ENCODE measurements at places on chromosomes 7 and 10.

DNA sequence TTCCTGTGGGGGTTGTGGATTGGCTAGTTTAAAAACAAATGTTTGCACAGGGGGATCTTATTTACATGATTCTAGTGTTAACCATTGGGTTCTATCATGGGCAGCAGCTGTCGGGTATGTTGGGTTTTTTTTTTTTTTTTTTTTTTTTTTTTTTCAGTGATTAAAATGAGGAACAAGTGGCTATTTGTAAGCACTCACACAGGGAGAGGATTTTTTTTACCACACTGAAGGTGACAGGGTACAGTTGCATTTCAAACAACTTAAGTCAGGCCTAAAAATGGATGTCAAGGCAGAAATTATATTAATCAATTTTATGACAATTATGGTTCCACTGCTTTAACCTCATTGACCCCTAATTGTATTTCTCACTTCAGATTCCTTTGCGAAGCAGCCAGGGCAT, 92.8 kb downstream of the CD36 start:
- DNase-seq = no peak

DNA sequence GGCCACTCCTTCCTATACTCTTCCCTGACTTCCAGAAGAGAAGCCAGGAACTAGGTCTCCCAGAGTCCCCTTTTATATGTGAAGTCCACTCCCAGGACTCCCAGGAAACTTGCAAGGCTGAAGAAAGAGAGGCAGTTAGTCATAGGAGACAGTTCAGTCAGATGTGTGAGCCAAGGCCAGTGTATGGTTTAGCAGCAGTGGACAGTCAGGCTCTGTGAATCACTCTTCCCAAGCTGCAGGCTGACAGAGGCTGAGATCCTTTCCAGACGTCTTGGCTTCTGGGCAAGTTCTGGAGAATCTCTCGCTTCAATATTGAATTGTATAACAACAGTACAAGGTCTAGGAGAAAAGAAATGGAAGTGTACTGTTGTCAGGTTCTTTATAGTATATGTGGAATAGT, 26.9 kb downstream of the BLVRA start:
- DNase-seq = no peak

GRCh38 chr7:138992052-138992531, 10.9 kb upstream of the KIAA1549 start:
- DNase-seq = no peak

GRCh38 chr7:115449689-115450088, 527.8 kb downstream of the MDFIC start:
- no peak for DNase-seq

DNA sequence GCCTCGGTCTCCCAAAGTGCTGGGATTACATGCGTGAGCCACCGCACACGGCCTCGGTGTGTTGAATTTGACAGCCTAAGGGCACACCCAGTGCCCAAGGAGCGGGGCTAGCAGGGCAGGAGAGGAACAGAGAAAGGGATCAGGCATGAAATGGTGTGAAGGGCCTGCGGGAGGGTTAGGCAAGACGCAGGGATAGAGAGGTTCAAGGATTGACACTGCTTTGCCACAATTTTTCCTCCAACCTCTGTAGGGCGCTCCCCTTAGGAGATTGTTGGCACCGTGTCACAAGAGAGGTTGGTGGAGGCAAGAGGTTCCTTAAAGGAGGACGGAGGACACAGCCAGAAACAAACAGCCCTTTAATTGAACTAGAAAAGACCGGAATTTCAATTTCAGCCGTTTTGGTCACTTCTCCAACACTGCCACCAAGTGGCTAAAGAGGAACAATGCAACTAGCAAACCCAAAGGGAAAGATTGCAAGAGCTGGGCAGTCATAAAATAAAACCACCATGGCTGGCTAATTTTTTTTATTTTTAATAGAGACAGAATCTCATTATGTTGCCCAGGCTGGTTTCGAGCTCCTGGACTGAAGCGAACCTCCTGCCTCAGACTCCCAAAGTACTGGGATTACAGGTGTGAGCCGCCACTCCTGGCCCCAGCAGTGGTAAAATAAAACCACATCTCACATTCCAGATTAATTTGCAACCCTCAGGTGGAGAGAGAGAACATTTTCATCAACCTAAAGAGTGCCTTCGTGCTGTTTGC, 6.9 kb upstream of the CREB3L2 start:
- no peak for DNase-seq

DNA sequence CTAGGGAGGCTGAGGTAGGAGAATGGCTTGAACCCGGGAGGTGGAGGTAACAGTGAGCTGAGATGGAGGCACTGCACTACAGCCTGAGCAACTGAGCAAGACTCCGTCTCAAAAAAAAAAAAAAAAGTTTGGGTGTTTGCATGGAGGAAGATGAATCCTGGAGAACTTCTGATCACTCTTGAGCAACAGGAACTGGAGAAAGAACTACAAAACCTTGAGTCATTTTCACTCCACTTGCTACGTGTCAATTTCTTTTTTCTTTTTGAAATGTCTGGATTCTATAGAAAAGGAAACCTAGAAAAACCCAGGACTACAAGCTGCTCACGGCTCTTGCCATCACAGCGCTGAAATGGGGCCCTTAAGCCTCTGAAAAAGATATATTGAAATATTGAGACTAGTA, 189.6 kb upstream of the NRP1 start:
- DNase-seq = no peak

DNA sequence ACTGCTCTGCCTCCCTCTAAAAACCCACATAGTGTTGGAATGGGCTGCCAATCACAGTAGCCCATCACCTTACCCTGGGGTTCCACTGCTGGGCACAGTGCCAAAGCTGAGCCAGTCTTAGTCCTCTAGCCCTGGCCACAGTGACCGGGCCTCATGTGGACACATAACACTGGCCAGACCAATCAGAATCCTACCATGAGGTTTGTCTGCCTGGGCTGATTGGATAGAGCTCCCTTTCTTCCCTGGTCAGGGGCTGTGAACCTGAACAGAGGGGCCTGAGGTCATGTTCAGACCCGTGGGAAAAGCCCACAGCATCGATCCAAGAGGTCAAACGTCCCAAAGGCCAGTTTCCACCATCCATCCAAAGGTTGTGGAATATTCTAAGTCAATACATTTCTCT, 6.1 kb downstream of the DLG5 start:
- DNase-seq = no peak

GRCh38 chr7:86592185-86592584, 51.5 kb upstream of the GRM3 start:
- no peak for DNase-seq

DNA sequence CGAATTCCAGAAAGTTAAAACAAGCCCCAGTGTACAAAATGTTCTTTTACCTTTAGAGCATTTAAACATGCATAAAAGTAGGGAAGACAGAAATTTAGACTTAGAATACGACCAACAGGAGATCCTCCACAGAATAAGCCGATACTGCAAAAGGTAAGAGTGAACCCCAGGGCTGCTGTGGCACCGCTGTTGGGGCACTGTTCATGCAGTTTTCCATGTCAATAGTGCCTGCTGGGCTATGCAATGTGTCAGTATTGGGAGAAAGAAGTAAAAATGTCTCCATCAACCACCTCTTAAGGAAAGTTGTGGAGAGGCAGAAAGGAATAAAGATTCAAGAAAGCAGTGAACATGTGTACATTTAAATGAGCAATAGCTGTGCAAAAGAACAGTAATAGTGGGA, 326.5 kb upstream of the SEMA3C start:
- no peak for DNase-seq

DNA sequence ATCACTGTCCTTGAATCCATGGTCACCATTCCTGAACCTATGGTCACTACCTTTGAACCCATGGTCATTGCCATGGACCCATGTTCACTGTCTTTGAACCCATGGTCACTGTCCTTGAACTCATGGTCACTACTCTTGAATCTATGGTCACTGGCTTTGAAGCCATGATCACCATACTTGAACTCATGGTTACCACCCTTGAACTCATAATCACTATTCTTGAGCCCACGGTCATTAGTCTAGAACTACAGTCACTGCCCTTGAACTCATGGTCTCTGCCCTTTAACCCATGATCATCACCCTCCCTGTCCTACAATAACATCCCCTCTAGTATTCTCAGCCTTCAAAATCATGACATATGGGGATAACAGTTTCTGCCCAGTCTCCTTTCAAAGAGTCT, 270.5 kb downstream of the CXCL12 start:
- DNase-seq = no peak

GRCh38 chr10:122649903-122650302, 49.7 kb downstream of the C10orf120 start:
- DNase-seq = no peak

DNA sequence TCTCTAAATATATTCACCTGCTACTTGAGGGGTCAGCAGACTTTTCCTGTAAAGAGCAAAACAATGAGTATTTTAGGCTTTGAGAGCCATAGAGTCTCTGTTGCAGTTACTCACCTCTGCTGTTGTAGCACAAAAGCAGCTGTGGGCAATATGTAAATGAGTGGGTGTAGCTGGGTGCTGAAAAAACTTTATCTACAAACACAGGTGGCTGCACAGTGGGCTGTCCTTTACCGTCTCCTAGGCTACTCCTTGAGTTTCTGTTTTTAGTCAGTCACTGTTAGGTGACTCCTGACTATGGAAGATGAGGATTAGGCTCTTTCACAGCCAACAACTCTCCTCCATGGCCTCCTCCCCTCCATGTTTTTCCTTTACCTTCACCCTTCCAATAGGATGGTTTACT, 286.1 kb upstream of the C7orf33 start:
- no peak for DNase-seq

DNA sequence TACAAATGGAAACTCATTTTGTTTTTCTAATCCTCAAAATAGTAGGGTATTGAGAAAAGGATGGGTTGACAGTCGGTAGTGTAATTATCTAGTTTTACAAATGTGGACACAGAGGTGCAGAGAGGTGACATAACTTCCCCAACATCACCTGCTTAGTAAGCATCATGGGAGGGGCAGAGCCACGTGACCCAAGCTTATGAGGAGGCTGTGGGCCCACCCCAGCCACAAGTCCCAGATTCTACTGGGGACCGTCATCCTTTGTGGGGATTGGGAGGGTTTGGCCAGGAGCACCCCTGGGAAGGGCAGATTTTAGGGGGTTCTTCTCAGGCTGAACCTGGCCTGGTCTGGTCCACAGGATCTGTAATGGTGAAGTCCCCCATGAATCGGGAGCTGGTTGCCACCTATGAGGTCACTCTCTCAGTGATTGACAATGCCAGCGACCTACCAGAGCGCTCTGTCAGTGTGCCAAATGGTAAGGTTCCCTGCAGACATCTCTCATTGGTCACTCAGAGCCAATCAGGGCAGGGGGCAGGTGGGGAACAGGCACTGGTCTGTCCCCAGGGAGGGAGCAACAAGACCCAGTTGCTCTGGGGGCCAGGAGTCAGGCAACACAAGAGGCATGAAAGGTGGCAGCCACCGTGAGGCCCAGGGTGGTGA, 23.6 kb upstream of the VSIR start:
- no peak for DNase-seq

DNA sequence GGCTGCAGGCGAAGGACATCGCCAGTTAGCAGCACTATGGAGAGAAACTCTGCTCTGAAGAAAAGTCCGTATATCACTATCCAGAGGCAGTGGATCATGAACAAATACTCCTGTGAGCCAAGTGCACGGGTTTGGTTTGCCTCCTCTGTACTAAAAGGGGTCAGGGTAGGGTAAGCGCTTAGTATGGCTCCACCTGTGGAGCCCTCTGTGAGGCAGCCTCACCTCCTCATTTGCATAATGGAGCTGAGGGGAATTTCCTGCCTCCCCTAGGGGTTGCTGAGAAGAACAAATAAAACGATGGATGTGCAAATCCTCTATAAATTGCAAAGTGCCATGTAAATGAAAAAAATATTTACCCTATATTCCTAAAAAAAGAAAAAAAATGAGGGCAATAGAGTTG, 63.4 kb downstream of the GPR26 start:
- no peak for DNase-seq

DNA sequence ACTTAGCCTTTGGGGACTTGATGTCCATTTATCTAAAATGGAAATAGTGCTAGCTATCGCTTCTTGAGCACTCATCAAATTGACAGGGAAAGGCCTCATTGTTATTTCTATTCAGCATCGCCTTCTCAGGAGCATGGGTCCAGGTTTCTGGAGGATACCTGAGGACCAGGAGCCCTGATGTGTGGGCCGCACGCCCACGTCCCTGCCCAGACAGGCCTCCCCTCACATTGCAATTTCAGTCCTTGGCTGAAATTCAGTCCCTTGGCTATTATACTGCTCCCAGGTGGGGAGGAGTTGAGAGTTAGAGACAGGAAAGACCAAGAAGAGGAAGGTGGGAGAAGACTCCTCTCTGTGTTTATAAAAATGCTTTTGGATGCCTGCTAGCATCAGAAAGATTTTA, 38.9 kb downstream of the GPRIN2 start:
- no peak for DNase-seq

DNA sequence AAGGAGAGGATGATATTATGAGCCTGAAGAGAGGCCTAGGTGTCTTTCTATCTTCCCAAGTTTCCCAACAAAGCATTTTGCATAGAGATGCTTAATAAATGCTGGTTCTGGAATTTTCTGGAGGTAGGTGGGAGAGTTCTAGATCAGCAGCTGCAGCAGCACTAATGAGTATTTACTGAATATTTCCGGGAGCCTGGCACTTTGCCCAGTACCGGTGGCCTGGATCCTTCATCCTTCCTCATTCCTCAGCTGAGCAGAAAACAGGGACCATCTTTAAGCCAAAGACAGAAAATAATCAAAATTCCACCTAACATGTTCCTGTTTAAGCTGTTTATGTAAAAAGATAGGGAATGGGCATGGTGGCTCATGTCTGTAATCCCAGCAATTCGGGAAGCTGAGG, 813.2 kb upstream of the AUTS2 start:
- DNase-seq = no peak

DNA sequence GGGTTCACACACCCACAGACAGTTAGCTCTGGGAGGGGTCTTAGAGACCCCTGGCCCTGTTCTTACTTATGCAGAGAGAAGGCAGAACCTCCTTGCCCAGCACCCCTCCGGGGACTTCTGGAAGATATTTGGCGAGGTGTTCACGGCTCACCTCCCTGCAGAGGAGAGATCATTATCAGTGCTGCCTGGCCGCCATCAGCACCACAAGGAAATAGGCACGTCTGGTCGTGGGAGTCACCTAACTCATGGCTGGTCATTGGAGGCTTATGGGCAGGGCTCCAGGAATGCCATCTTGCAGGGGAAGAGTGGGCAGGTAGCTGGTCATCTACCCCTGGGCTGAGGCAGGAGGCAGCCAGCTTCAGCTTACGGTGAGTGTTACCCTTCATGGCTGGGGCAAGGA, 189.4 kb downstream of the RPS24 start:
- no peak for DNase-seq

- no peak for DNase-seq
Measured at GRCh38 chr7:35727571-35727970, 32.6 kb upstream of the HERPUD2 start.

GRCh38 chr7:137932881-137933269, 69.0 kb downstream of the CREB3L2 start:
- no peak for DNase-seq

- DNase-seq = no peak
Measured at GRCh38 chr7:91235211-91235832, 28.9 kb upstream of the FZD1 start.

- DNase-seq = no peak
Measured at GRCh38 chr7:91787931-91788330, 92.6 kb downstream of the MTERF1 start.

All from effector CD4-positive, alpha-beta T cell (primary cell).